Activated CD8-positive, alpha-beta memory T cell treated with anti-CD3 and anti-CD28 coated beads, Interleukin-2, amount 50 U/mL, for 48 hours (primary cell): ENCODE measurements at places on chromosomes 13 and 19.

GRCh38 chr13:112142401-112142930 is 75.5 kb downstream of the SOX1 start:
- no peak for DNase-seq

GRCh38 chr19:42045575-42045974 is 24.4 kb downstream of the GRIK5 start:
- no peak for DNase-seq

DNA sequence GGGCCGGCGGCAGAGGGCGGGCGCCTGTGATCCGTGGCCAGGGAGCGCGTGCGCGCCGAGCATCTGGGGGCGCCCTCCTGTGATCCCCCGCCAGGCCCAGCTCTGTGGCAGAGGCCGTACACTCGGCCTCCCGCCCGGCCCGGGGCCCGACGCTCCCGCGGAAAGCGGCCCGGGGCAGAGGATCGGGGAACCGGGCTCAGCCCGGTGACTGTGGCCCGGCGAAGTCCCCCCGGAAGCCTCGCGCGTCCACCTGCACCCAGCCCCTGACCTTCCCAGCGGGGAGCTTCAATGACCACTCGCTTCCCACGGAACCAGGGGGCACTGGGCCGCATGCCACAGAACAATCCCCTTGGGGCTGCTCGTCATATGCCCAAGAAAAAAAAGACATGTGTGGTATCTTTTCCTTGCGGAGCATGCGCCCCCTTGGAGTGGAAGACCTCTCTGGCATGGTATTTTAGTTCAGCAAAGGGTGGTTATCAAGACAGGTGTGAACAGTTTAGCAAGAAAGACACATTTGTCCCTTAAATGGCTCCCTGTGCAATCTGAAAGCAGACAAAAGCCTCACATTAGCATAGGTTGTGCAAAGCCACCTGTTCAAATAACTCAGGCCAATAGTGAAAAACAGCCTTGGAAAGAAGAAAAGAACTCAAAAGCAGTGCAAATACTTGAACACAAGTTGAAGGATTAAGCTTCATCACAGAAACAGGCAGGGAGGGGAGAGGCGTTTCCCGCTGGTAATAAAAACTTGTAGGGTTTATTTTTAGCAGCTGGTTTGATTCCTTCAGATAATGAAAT is 290.9 kb upstream of the SOX21 start:
- DNase-seq: no peak

DNA sequence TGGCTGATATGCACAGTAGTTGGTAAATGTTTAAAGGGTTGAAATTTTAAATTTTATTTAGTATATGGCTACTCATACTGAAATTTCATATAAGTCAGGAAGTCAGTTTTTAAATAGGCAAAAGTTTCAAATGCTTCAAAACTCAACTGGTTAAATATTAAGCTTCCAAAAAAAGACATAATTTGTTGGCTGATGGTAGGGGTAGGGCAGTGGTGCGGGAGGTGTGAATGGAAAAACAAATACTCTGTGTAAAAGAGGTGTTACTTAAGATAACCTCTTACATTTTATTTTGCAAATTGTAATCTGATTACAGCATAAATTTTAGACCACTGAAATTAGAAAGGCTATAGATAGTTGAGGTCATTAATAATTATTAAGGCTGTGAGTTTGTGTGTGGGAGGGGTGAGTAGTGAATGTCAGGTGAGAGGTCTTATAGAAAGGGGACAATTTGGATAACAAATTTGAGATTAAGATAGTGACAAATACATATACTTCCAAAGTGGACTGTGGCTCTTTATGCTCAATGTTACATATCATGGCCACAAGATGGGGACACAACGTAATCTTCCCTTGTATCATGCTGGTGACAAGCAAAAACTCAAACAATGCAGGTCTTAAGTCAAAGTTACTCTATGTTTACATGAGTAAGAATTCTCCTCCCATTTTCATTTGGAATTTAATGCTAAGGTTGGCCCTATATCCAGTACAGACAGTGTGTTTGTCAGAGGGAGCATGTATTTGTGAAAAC is 36.6 kb upstream of the OXGR1 start:
- no peak for DNase-seq

DNA sequence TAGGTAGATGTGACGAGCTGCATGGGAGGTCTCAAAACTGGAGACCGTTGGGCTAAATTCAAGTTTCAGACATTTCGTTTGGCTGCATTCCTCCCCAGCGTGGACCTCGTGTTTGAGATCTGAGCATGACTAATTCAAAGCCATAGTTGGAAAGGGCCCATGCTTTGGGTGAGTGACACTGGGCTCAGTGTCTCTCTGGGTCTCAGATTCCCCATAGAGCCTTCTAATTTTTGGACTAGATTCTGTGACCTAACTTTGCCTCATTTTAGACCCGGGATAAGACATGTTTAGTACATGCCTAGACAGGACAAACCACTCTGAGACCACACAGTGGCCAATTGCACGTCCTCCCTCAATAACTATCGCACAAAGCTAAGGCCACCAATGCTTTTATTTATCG is 16.6 kb downstream of the CKM start:
- DNase-seq: no peak

- no peak for DNase-seq
These were observed 16.6 kb upstream of the RCBTB1 start for GRCh38 chr13:49602005-49602404.

DNA sequence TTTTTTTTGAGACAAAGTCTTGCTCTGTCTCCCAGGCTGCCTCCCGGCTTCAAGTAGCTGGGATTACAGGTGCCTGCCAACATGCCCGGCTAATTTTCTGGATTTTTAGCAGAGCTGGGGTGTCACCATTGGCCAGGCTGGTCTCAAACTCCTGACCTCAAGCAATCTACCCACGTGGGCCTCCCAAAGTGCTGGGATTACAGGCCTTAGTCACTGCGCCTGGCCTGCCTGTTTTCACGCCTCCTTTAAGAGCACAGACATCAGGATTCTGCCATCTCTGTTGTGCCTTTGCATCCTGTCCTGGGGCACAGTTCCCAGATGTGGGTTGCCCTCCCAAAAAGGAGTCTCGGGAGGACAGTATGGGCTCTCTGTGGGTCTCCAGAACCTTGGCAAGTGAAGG is 2.5 kb upstream of the PRAM1 start:
- no peak for DNase-seq

DNA sequence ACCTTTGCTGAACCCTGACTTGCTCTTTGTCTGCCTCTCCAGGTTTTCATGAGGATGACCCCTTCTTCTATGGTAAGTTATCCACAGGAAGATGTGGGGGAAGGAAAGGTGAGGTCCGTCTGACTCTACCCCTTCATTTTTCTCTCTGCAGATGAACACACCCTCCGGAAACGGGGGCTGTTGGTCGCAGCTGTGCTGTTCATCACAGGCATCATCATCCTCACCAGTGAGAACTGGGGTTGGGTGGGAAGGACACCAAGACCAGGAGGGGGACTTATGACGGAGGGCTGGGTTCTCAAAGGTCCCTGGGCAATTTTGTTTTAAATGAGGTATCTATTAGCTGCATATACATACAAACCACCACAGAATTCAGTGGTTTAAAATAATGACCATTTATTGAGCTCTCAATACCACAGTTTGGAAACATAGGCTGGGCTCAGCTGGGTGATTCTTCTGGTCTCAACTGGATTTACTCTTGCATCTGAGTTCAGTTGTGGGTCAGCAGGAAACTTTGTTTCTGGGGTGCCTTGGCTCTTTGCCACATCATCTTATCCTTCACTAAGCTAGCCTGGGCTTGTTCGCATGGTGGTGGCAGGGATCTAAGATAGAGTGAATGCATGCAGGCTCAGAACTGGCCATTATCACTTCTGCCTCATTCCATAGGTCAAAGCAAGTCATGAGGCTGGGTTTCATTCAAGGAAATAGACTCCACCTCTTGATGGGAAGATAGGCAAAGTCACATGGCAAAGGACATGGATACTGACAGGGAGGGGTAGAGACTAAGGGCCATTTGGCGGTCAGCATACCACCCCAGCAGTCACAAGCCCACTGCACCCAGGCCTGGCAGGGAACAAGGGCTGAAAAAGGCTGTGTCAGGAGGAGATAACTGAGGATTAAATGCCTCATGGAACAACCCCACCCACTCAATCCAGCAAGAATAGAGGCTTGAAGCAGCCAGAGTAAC is 11.8 kb downstream of the FXYD5 start:
- peak; percentile 41 for DNase-seq

GRCh38 chr13:23741879-23742510 is 147.2 kb downstream of the MIPEP start:
- no peak for DNase-seq

DNA sequence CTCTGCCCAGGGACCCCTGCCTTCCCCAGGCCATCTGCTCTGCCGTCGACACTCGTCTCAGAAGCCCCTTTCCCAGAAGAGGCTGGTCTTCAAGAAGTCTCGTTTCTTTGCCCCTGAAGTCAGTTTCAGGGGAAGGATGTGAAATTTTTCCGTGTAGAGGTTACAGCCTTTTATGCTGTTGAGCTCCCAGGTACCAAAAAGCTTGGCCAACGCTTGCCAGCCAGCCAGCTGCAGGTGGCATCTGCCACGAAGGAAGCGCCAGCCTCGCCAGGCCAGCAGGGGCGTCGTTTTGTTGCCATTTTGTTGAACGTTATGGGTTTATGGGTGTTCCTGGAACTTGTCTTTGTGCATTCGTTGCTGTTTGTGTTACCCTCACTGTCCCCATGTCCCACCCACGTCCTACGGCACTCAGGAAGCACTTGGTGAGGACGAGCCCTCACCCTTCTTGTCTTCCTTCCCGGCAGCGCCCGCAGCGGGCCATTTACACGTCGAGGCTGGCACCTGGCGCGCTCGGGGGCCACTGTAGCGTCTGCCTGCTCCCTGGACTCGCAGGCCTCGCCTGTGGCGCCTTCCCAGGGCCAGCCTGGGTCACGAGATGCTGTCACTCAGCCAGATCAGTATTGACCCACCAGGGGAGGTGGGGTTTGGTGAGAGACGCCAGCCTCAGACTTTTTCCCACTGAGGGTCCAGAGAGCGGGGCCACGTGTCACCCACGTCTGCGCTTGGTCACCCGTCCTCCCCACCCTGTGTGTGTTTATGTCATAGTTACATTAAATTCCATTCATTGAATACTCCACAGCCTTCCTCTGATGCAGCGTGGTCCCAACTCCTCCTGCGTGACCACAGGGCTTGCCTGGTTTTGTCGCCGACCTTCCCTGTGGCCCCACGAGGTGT is 37.1 kb downstream of the AP1M1 start:
- DNase-seq: no peak

DNA sequence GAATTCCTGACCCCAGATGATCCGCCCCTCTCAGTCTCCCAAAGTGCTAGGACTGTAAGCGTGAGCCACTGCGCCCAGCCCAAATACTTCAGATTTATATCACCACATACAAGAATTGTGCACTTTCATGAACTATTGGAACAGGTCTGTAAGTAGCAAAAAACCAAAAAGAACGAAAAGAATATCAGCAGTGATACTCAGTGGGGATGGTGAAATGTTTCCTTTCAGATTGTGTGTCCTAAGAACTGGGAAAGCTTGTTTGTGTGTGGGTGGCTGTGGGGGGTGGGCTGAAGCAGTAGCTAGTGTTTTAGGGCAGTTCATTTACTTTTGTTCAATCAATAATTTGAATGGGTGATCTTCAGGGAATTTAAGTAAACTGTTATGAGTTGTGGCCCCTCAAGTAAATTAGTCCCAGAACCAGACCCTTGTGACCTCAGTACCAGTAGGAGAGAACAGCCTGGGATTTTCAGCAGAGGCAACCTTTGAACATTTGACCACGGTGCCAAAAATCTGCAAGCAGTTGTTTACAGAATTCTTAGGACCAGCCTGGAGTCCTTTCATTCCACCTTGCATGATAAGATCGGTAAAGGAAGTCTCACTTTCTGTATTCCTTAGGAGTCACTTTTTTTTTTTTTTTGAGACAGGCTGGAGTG is 106.6 kb downstream of the LRCH1 start:
- DNase-seq: no peak

GRCh38 chr13:99923877-99924582 is 47.5 kb downstream of the ZIC5 start:
- no peak for DNase-seq

- no peak for DNase-seq
These were observed 2.1 kb downstream of the ARID3A start for GRCh38 chr19:927780-928401.

- DNase-seq: no peak
These were observed 5.2 kb downstream of the CHAMP1 start for GRCh38 chr13:114319441-114319913.

DNA sequence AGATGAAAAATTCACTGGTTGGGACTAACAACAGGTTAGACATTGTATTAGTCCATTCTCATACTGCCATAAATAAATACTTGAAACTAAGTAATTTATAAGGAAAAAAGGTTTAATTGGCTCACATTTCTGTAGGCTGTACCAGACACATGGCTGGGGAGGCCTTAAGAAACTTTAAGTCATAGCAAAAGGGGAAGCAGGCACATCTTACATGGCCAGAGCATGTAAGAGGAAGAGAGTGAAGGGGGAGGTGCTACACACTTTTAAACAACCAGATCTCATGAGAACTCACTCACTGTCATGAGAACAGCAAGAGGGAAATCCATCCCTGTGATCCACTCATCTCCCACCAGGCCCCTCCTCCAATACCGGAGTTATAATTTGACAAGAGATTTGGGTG is 125.9 kb downstream of the SUCLA2 start:
- DNase-seq: no peak
